ENCODE measurements at places on chromosomes 3 and 15. TPM values are rescaled to one million over a fixed set of nuclear protein-coding genes. Genes with fewer than 3 reads are reported as not detected.

ITIH1 gene
- not detected for total RNA-seq

DOCK3 gene
- total RNA-seq, result 0.51 TPM

CPNE9 gene
- total RNA-seq, result not detected

- no peak for DNase-seq
Observed at GRCh38 chr15:41690636-41691035, 30.4 kb downstream of the MGA start.

- no peak for DNase-seq
Observed at GRCh38 chr3:12878141-12878574, 36.8 kb upstream of the RPL32 start.

- DNase-seq, result no peak
Observed at GRCh38 chr3:65539616-65540015, 499.1 kb downstream of the MAGI1 start.

GRCh38 chr15:28962851-28963710 is 77.3 kb downstream of the APBA2 start:
- no peak for DNase-seq

DNA sequence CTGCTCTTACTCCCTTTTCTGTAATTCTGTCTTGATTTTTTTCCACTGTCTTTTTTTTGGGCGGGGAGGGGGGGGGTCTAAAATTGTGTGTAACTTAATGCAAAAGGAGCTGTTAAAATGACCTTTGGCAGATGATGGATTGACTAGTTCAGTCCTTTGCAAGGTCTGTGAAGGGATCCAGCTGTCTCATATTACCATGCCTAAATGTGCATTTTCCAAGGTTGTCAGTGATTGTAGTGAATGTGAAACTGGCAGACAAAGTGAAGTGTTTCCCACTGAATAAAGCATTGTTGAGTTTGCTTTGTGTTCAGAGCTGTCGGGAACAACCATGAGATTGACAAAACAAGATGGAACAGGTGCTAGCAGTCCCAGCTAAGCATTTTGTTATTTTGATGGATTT is 110.1 kb upstream of the SKOR1 start:
- no peak for DNase-seq

DNA sequence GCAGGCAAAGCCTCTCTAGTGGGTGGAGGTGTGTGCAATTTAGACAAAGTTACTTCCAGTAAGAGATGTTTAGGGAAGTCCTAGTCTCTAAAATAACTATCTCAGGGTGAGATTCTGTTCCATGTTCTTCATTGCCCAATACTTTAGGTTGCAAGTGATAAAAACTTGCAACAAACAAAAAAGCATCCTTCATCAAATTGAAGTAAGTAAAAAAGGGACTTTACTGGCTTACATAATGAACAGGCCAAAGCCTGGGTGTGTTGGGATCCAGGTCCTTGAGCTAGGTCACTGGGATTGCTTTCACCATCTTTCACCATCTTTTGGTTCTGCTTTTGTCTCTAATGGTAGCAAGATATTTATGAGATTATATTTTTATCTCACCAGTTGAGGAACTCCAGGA is 38.3 kb downstream of the CX3CR1 start:
- no peak for DNase-seq

- DNase-seq, result peak; percentile 91
Observed at GRCh38 chr3:64595253-64595694, 92.5 kb downstream of the ADAMTS9 start.

- peak; percentile 84 for DNase-seq
Observed at GRCh38 chr15:65954289-65954741, 85.0 kb downstream of the RAB11A start.

DNA sequence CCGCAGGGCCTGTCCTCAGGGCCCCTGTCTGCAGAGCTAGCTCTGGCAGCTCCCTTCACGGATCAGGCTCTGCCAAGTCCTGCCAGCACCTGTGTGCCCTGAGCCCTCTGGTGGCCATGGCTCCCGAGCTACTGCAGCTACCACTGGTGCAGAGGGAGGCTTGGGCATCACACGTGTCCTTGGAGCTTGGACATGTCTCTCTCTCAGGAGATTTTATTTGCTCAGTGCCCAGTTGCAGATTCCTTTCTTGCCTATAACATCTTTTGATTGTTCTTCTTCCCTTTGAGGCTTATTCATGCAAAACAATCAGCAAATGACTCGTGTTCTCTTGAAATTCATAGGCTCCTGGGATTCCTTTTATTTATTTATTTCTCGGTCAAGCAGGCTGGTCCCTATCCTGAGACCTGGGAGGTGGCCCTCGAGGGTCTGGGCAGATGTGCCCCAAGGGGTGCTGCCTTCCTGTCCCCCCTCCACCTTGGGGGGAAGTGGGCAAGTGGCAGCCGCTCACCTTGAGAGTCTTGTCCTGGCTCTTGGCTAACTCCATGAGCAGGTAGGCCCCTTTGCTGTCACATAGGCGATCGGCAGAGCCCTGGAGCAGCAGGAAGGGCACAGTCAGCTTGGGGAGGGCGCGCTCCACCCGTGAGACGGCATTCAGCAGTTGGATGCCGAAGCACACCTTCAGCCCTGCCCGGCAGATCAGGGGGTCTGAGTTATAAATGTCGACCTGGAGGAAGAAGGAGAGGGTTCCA is 21.9 kb downstream of the ABTB1 start:
- peak; percentile 55 for DNase-seq

DNA sequence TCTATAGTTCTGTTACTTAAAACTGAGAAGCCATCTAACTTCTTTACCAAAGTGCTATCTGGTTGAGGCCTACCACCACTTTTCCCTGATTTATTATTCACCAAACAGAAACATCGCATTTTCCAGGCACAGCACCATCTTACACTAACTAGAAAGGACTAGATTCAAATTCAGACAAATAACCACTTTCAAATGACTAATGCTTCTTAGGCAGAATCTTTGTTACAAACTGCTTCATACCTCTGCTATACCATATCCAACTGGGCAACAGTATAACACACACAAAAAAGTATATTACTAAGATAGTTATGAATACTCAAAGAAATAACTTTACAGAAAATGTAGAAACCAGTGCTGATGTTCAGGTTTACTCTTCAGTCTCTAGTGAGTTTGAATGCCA is 16.6 kb downstream of the DLG1 start:
- DNase-seq, result no peak

All from mammary epithelial cell (primary cell).